Psoas muscle (tissue), 8 donors: ENCODE measurements at places on chromosomes 1 and 21. TPM values are rescaled to one million over a fixed set of nuclear protein-coding genes. Genes with fewer than 3 reads are reported as not detected.

GRCh38 chr21:36518883-36519492 lies 39.1 kb upstream of the CLDN14 start:
- H3K36me3 ChIP-seq, result no peaks in the 10 kb centered on the region
- no peak overlapping the region for H3K27ac ChIP-seq
- H3K27me3 ChIP-seq, result no peaks in the 10 kb centered on the region
- H3K4me3 ChIP-seq, result no peak overlapping the region
- H3K4me1 ChIP-seq, result no peaks in the 10 kb centered on the region

The CNR2 gene
- not detected for total RNA-seq

The SLC44A5 gene
- total RNA-seq, result 7.5 TPM

The FTCD gene
- total RNA-seq, result not detected

DNA sequence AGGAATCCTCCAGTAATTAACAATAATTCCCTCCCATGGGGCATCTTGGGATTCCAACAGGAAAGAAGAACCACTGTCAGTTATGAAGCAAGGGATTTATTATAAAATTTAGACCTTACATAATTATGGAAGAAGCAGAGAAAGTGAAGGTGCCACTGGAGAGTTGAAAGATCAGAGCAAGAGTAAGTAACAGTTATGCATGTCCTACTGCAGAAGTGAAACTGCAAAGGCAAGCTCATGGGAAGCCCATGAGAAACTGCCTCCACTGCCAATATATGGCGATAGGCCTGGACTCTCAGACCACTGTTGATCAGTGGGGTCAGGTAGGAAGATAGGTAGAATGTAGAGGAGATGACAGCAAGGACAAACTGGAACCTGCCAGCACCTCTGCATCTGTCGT lies 123.6 kb upstream of the ZNF648 start:
- H3K36me3 ChIP-seq, result no peaks in the 10 kb centered on the region
- H3K4me3 ChIP-seq, result no peak overlapping the region
- H3K27me3 ChIP-seq, result no peaks in the 10 kb centered on the region
- H3K27ac ChIP-seq, result no peak overlapping the region

DNA sequence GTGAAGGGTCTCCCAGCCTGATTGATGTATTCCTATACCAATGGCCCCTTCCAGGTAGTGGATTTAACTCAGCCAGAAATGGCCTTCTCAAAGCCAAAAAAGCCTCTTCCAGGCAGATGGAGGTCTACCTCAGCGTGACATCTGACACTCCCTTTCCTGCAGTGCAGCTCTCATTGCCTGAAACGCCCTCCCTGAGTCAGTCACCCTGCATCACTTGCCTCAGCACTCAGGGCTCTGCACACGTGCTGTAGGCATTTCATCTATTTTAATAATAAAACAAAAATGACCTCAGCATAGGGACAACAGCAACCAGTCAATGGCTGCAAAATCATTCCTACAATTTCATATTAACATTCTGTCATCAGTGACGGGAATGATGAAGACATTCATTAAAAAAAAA lies 64.4 kb upstream of the GJA5 start:
- no peak overlapping the region for H3K27ac ChIP-seq
- H3K4me1 ChIP-seq, result no peaks in the 10 kb centered on the region
- H3K36me3 ChIP-seq, result no peaks in the 10 kb centered on the region

GRCh38 chr1:192630521-192631287 lies 5.2 kb upstream of the RGS13 start:
- no peaks in the 10 kb centered on the region for H3K4me1 ChIP-seq
- DNase-seq, result no peak
- H3K27ac ChIP-seq, result no peak overlapping the region
- H3K27me3 ChIP-seq, result no peaks in the 10 kb centered on the region
